Epithelial cell of proximal tubule (primary cell): ENCODE measurements at places on chromosomes 2 and 18. TPM values are rescaled to one million over a fixed set of nuclear protein-coding genes. Genes with fewer than 3 reads are reported as not detected.

Gene TMEM247
- total RNA-seq, result not detected in 2 replicates

Gene AMER3
- not detected in 2 replicates for total RNA-seq

- peak; percentile 70 for DNase-seq
Measured at GRCh38 chr2:212726403-212726802, 187.8 kb upstream of the ERBB4 start.

Gene ODC1
- total RNA-seq, result 134 and 354 TPM in 2 replicates

Gene HOXD9
- 9.8 and 11.5 TPM in 2 replicates for total RNA-seq

DNA sequence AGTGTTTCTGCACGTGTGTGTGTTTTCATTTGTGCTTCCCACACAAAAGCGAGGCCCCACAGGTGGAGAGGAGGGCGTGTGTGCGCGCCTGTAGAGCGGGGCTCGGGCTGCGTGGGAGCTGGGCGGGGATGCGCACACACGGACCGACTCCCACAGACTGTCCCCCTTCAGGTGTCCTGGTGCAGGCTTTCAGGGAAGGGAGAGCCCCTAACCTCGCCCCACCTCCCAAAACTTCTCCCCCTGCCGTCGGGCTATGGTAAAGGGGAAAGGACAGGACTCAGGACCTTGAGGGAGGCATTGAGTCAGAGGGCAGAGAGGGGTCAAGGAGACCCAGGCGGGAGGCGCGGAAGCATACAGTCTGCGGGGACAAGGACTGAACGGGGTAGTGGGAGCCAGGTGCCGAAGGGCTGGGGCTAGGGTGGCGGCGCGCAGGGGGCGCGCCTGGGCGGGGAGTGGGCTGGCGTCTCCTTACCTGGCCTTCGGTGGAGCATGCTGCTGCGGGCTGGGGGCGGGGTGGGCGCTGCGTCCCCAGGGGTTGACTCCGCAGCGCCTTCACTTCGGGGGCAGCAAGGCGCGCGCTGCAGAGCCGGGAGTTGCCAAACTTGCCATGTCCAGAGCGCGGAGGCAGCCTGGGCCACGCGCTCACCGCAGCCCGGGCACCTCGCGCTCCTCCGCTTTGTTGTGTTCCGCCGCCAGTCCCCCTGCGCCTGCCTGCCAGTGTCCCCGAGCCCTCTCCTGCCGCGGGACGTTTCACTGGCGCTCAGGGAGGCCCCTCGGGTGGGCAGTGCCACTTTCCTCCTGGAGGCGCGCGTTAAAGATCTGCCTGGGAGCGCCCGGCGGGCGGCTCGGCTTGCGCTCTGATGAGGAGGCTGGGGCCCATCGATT, 302.0 kb downstream of the NCKAP5 start:
- no peak for DNase-seq

DNA sequence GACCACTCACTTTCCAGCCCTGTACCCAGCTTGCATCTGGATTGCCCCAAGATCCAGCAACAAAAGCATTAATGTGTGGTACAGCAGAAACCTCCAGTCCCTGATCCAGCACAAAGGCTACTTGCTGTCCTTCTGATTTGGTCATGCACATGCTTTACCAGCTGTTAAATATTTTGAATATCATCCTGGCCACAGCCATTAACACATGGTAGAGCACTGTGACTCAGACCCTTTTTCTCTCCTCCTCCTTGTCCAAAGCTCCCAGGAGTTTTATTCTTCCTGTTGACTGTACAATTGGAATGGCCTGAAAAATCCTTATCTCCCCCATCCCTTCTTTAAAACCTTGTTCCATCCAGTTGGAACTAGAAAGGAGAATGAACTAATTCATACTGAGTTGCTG, 419.7 kb upstream of the TNP1 start:
- peak; percentile 64 for DNase-seq

Gene VAPA
- total RNA-seq, result 137 and 169 TPM in 2 replicates

- DNase-seq, result no peak
Measured at GRCh38 chr2:189407281-189408209, 33.7 kb upstream of the WDR75 start.

- no peak for DNase-seq
Measured at GRCh38 chr2:62265106-62265505, 69.2 kb downstream of the B3GNT2 start.

DNA sequence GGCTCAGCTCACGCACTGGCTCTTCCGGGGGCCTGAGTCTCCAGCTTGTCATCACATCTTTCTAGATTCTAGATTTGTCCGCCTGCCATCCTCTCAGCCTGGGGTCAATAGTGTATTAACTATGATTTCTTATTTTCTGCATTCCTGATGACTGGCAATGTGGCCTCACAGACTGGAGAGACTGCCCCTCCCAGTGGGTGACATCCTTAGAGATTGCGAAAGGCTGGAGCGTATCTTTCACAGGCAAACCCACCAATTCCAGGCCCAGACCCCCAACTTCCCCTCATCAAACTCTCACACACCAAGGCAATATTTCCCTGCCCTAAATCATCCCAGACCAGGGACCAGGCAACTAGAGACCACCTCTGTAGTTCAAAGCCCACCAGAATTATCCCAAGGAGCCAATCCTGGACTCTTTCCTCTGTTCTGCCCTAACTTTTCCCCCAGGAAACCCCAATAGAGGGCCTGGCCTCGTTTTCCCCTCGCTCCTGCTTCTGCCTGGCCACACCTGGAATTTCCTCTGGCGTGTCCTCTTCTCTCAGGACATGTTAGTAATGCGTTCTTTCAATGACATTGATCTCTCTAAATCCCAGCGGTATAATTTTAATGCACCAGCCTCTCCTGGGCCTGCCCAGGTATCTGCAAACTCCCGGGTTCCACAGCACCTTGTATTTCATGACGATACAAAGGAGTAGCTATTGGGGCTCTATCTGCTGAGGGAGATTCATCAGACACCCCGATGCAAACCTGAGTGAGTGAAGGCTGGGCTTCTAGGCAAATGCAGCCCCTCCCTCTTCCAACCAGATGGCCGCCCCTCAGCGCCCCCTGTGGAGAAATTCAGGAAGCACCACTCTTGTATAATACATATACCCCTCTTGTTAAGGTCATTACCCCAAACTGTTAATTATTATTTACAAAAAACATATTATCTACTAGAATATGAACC, 2.4 kb upstream of the KCNF1 start:
- DNase-seq, result no peak

Gene ADRA2B
- total RNA-seq, result 0.23 and 0.29 TPM in 2 replicates

Gene RFTN2
- not detected in 2 replicates for total RNA-seq

Gene IL36RN
- not detected in 2 replicates for total RNA-seq

DNA sequence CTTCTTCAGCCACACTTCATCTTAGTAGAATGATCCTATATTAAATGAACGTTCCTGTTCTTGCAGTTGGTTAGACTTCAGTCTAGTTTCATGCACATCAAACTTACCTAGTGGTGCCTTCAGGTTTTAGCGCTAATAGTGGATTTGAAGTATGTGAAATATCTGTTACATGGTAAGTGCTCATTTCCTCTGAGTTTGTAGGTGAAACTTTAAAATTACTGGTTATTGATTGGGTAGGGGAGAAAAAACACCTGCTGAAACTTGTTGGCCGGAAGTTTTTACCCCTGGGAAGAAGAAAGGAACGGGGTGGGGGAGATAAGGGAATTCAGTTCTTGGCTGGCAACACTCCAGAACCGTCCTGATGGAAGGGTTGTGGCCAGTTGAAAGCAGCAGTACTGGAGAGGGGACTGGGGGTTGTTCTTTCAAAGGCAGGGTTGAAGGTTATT, 112.8 kb downstream of the SPTBN1 start:
- DNase-seq, result no peak

GRCh38 chr2:203997980-203998809, 61.6 kb downstream of the ICOS start:
- no peak for DNase-seq

- DNase-seq, result no peak
Measured at GRCh38 chr18:14976736-14977430, 228.9 kb downstream of the ANKRD30B start.

Gene IL1F10
- not detected in 2 replicates for total RNA-seq

Gene CIB4
- not detected in 2 replicates for total RNA-seq

DNA sequence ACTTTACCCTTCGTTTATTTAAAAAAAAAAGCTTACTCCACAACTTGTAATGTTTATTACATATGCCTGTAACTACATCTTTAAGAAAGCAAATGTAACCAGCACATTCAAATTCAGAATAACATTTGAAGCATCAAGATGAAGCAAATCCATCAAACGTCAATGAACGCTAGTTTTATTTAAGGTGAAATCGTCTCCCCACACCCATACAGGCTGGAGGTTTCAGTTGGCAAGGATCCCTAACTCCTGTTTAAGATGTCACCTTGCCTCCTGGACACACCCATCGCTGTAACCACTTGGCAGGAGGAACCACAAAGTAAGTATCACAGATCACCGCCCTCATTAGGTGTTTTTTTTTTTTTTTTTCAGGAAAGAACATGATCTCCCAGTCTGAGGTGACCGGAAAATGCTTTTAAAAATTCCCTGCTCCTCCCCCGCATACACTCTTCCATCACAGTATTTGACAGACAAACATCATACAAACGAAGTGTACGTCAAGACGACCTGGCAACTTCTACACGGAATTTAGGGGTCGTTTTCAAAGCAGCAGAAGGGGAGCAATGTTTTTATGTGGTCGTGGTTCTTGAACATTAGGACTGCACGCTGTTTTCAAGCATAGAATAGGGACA, 19.7 kb upstream of the STPG4 start:
- no peak for DNase-seq

GRCh38 chr2:145197944-145198343, 678.0 kb upstream of the ZEB2 start:
- DNase-seq, result no peak

Gene IL1RL2
- 1.0 and 2.6 TPM in 2 replicates for total RNA-seq

DNA sequence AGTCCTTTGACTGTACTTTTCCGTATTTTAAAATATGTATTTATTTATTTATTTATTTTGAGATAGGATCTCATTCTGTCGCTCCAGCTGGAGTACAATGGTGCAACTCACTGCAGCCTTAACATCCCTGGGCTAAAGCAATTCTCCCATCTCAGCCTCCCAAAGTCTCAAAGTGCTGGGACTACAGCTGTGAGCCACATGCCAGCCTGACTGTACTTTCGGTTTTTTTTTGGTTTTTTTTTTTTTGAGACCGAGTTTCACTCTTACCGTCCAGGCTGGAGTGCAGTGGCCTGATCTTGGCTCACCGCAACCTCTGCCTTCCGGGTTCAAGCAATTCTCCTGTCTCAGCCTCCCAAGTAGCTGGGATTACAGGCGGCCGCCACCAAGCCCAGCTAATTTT, 28.9 kb upstream of the CCNYL1 start:
- no peak for DNase-seq

DNA sequence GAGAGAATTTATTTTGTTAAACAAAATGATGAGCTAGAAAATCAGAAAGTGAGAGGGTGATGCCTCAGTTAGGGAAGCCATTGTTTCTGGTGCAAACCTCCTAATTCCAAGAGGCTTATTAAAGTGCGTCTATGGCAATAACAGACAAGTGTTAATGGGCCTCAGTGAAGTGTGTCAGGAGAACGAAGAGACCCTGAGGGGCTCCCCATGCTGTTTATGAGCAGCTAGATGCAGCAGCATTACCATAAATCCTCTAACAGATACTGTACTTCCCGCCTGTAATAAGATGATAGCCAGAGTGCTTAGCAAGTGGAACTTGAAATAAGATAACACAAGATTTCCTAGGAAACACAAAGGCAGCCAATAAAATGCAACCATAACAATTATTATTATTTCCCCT, 157.4 kb downstream of the MYT1L start:
- DNase-seq, result no peak

GRCh38 chr2:223415071-223415470, 187.1 kb downstream of the SCG2 start:
- DNase-seq, result no peak

Gene AUP1
- 86.4 and 136 TPM in 2 replicates for total RNA-seq

DNA sequence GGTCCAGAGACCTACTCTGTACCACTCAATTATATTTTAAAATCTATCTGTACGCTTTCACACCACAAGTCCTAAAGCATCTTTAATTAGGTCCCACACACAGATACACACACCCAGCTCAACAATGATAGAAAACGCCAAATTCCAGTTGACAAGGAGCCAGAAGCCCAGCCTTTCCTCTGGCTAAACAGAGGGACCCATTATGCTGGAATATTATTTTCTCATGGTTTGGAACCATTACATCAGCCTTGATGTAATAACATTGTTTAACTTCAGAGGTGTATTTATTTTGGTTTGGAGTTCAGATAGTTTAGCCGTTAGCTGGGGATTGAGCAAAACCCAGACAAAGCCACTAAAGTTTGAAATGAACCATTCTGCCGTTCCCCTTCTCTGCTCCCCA, 14.0 kb upstream of the INHBB start:
- no peak for DNase-seq

- no peak for DNase-seq
Measured at GRCh38 chr2:230457073-230457768, 41.2 kb downstream of the SP100 start.

DNA sequence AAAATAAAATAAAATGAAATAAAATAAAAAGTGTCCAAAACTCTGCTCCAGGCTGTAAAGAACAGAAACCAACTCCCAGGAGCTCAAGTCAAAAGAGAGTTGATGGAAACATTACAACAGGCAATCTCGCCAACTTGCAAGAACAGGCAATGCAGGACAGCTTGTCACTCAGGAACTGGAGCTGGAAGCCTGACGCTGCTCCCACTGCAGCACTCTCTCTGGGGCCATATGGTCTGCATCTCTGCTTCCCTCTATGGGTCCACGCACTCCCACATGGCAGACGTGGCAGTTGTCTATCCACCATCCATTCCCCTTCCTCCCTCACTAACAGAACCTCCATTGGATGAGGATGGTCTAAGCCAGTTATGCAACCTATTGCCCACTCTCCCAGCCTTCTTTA, 23.3 kb upstream of the ARPC2 start:
- no peak for DNase-seq

Gene IMP4
- 134 and 219 TPM in 2 replicates for total RNA-seq

DNA sequence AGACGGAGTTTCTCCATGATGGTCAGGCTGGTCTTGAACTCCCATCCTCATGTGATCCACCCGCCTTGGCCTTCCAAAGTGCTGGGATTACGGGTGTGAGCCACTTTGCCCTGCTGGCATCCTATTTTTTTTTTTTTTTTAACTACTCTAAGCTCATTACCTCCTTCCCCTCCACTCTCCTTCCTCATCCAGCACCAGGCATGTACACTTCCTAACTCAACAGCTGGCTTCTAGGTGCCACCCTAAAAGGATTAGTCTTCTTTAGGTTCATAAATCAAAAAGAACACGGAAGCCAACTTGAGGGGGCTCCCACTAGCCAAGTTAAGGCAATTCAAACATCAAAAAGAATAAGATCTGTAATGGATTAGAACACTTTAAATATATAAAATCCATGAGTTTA, 70.6 kb upstream of the TEX51 start:
- no peak for DNase-seq

Gene LAMA3
- total RNA-seq, result 45.2 and 69.8 TPM in 2 replicates

DNA sequence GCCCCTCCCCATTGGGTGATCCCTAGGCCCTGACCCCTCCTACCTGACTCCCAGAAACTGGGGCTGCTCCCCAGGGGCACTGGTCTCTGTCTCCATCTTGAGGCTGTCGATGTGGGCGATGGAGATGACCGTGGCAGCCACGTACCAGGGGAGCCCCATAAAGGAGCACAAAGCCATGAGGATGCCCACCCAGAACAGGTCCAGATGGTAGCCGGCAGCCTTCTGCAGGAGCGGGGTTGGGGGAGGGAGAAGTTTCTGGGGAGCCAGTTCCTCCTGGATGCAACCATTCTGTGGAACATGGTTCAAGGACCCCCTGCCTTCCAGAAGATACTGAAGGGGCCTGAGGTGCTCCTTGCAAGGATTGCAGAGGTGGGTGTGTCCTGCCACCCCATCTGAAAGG, 34.0 kb downstream of the MTHFD2 start:
- DNase-seq, result no peak

Gene METTL8
- 31.5 and 34.7 TPM in 2 replicates for total RNA-seq

- DNase-seq, result no peak
Measured at GRCh38 chr2:195563857-195564512, 93.0 kb upstream of the SLC39A10 start.
